ENCODE measurements at places on chromosomes 16 and 17.
A peak's percentile ranks its signal among the peaks of the same experiment; 100 is the strongest.

GRCh38 chr16:30407804-30408534, 563 bp downstream of the ZNF771 start:
- no peak for DNase-seq

DNA sequence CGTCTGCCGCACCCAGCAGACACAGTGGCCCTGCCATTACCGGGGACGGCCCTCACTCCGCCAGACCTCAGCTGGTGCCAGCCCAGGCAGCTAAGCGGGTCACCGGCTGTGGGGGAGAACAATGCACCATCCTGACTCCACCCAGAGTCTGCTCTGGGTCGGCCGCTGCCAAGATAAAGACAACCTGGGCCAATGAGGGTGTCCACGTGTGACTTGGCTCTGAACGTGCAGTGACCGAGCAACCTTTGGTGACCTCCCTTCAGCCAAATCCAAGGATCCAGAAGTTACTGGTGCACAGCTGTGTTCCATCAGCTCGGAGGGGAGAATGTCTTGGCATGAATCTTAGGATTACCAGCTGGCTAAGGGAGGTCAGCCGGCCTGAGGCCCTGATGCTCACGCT, 155.9 kb downstream of the NTN1 start:
- no peak for DNase-seq

- DNase-seq: no peak
Observed at GRCh38 chr17:45361976-45362375, 45.2 kb upstream of the MAP3K14 start.

DNA sequence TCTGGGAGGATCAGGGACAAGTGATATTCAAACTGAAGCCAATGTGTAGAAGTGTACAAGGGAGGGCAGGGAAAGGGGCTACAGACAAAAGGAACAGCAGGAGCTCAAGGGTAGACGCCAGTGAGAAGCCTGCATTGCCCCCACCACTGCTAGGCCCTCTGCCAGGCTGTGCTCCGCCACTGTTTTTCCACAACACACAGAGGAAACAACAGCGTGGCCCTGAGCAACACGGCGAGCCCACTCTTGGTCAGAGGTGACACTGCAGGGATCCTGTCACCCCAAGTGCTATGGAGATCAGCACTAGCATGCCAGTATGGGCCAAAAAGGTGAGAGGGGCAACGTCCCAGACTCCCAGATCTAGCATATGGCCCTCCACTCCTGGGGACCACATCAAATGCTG, 23.4 kb downstream of the MYO18A start:
- no peak for DNase-seq

DNA sequence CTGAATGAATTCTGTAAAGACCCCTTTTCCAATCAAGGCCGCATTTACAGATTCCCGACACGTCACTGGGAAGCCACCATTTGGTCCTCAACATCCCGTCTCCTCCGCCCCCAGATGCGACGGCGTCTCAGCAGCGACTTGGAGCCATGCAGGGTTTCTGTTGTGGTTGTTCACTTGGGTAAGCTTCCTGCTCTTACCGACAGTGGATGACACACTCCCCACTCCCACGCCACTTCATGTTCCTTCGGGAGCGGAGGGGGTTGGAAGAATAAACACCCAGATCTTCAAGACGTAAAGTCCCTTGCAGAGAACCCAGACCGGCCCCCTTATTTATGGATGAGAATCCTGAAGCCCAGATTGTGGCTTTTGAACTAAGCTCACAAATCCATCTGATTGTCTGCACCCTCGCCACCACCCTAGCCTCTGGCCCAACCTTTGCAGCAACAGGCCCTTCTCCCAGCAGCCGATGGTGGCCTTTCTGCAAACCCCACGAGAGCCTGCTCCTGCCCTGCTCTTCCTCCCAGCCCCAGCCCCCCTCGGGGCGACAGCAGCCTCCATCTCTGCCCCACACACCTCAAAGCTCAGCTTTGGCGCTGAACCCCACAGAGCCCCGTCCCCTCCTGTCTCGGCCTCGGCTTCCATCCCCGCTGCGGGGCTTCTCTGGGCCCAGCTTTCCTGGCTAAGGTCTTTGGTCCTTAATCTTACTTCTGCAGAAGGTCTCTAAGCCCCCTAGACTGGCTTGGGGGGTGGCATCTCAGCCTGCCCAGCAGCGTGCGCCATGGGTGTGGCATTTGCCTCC, 19.0 kb upstream of the OSGIN1 start:
- DNase-seq: no peak

DNA sequence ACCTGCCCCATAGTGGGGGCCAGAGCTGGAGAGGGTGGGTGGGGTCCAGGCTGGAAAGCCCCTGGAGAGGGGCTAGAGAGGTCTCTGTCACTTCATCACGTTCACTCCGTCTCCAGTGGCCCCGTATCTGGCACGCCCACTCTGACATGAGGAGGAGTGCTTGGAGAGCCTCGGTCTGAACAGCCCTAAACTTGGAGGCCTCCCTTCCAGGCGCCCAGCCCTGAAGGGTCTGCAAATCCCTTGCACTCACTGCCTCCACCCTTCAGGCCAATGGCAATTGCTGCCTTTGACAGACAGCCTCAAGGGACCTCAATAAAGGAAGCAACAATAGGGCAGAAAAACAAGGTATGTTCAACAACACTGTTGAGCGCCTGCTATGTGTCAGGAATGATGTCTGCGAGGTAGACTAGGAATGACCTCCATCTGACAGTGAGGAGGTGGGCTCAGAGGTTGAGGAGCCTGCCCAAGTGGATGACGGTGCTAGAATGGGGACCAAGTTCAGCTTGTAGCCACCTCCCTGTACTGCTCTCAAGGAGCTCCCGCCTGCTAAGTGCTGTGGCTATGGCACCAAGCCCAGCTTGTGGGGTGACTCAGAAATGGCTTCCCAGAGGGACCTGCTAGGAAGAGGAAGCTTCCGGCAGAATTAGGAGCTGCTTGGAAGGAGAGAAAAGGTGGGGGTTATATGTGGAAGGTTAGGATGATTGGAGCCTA, 2.9 kb upstream of the EPX start:
- peak; percentile 11 for DNase-seq

DNA sequence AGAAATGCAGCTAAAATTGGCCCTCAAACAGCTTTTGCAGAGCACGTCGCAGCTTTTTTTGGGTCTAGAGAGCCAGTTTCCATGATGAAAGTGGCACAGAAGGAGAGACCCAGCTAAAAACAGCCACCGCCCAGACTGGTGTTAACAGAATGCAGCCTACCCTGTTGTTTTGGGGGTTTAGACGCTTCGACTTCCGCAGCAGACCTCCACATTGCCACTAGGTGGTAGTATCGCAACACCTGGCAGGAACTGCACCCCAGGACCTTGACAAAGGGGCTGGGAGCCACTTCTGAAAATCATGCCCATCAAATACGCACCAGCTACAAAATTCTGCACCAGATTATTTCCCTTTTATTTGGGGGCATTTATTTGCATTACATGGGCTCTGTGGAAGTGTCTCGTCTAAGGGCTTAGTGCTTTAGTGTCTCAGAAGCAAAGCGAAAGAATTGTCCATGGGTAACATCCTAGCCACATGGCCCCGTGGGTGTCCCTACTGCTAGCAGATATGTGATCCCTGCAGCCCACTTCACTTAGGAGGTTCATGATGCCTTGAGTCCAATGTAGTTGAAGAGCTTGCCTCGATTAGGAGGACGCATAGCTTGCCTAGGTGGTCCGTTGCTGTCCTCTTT, 167.1 kb downstream of the HAPSTR1 start:
- peak; percentile 33 for DNase-seq

- no peak for DNase-seq
Observed at GRCh38 chr16:12149971-12150370, 173.4 kb downstream of the SNX29 start.

GRCh38 chr16:50583211-50583610, 35.0 kb downstream of the NKD1 start:
- DNase-seq: no peak

All from DMS153 (cell line).